ENCODE measurements at places on chromosomes 6 and 20. TPM values are rescaled to one million over a fixed set of nuclear protein-coding genes. Genes with fewer than 3 reads are reported as not detected.

GRCh38 chr6:84753173-84753572 is 11.2 kb downstream of the TBX18 start:
- DNase-seq = no peak

The LGSN gene
- total RNA-seq = 4.1 TPM

DNA sequence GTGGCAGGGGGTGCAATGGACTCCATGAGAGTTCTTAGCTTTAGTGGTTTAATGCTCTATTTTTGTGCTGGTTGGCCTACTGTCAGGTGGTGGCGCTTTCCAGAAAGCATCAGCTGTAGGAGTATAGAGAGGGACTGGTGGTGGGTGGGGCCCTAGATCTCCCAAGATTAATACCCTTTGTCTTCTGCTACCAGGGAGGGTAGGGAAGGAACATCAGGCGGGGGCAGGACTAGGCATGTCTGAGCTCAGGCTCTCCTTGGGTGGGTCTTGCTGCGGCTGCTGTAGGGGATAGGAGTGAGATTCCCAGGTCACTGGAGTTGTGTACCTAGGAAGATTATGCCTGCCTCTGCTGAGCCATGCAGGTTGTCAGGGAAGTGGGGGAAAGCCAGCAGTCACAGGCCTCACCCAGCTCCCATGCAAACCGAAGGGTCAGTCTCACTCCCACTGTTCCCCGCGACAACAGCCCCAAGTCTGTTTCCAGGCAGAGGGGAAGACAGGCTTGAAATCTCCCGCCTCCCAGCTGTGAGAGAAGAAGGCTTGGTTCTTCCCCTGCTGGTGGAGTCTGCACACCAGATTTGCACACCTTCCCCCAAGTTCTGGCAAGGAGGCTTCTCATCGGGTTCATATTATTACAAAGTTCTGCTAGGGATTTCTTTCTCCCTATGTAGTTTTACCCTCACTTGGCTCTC is 46.7 kb upstream of the PKIB start:
- no peak for DNase-seq

DNA sequence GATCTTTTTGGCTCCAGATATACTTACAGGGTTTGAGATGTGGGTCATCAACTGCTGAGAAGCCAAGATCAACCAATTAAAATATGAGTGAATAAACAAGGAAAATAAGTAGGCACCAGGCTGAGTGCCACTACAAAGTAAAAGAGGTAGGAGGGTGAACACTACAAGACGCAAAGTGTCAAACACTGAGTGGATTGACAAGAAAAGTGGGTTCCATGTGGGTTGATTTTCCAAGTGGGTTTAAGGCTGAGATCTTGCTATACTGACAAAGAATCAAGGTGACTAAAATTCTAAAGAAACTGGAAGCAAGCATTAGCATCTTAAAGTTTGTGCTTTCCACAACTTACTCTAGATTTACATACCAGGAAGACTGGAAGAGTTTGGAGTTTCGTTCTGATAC is 160.4 kb upstream of the SPACA1 start:
- no peak for DNase-seq

The CST5 gene
- total RNA-seq = not detected

DNA sequence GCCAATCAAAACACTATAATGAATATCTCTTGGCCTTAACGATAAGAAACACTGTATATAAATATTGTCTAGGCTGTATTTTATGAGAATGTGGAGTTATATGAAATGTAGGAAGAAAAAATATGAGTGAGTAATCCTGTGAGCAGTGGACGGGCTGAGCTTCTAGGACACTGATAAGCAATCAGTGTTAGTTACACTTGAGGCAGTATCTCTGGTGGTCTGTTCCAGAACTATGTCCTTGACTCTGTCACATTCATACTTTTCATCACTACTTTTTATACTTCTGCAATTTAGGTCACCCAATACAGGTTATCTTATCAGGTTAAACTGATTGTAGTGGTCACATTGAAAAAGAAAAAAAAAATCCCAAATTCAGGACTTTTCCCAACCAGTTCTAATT is 360.4 kb downstream of the LAMA2 start:
- no peak for DNase-seq

DNA sequence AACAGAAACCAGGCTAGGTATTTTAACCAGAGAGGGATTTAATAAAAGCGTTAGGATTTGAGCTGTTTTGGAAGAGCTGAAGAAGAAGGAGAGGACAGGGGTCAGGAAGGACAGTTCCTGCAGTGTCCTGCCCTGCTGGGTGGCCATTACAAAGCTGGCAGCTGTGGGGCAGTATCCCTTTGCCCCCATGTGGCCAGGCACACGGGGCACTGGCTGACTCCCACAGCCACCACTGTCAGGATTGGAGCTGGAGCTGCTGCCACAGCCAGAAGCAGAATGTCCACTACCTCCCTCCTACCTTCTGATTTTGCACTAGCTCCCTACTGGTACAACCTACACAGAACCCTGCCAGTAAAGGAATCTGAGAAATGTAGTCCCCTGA is 46.5 kb downstream of the SLC22A3 start:
- DNase-seq = no peak

- DNase-seq = no peak
Measured at GRCh38 chr6:110387986-110388385, 27.4 kb downstream of the DDO start.

The TCP1 gene
- 155 TPM for total RNA-seq

- DNase-seq = no peak
Measured at GRCh38 chr6:26328265-26328844, 36.6 kb upstream of the BTN3A2 start.

GRCh38 chr6:157944983-157945931 is 36.4 kb upstream of the SYNJ2 start:
- no peak for DNase-seq

GRCh38 chr6:7979831-7980230 is 69.2 kb upstream of the TXNDC5 start:
- no peak for DNase-seq

The PHACTR1 gene
- total RNA-seq = 3.6 TPM

The WFDC2 gene
- 9.9 TPM for total RNA-seq

GRCh38 chr6:137880746-137881521 is 13.9 kb downstream of the TNFAIP3 start:
- no peak for DNase-seq

GRCh38 chr6:118288355-118289124 is 259.6 kb upstream of the PLN start:
- DNase-seq = no peak

- no peak for DNase-seq
Measured at GRCh38 chr6:46437671-46438221, 53.5 kb downstream of the RCAN2 start.

GRCh38 chr6:144480473-144480872 is 195.3 kb downstream of the UTRN start:
- DNase-seq = no peak

DNA sequence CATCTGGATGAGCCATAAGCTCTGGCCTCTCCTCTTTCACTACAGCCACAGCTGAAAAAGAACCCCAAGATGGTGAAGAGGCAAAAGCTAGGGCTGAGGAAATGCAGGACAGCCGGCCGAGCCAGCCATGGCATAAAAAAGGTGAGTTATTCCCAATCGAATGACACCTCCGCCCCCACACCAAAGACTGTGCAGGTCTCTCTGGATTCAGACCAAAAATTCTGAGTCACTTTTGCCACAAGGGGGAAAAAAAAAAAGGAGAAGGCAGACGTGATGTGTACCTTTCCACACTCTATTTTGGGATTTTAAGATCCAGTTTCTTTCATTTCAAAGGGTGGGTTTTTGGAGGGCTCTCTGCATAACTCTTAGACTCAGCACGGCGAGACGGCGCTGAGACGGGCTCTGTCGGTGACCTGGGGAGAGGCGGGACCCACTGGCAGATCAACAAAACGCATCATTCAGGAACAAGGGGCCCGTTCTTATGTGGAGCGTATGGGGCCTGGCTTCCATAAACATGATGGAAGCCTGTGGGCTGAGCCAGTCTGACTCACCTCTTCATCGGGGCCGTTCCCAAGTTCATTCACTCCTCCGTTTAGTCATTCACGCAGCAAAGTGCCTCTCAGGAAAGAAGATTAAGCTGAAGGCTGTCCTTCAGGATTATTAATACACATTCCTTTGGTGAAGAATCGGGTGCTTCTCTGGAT is 54.8 kb downstream of the NFATC2 start:
- peak; percentile 84 for DNase-seq

GRCh38 chr6:47924001-47924400 is 142.2 kb downstream of the OPN5 start:
- no peak for DNase-seq

GRCh38 chr6:52020945-52021570 is 66.4 kb downstream of the PKHD1 start:
- peak; percentile 35 for DNase-seq

GRCh38 chr20:15986690-15987089 is 586.6 kb downstream of the KIF16B start:
- DNase-seq = no peak

DNA sequence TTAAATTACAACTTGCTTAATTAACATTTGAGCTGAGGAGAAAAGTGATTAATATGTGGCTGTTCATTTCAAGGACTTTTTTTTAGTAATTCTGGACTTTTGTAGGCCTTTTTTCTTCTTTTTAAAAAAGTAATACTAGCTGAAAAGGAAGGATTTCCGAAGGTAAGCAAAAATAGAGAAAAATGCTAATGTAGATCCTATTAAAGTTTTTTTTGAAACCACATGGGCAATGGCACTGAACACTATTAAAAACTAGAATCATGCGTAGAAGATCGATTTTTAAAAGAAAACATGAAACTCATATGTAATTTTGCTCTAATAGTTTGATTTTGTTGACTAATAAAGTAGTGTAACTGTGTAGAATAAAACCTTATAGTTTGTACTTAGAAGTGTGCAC is 2.4 kb downstream of the BAG2 start:
- no peak for DNase-seq

GRCh38 chr20:35122756-35123405 is 24.3 kb downstream of the EDEM2 start:
- DNase-seq = no peak

GRCh38 chr6:129114636-129115391 is 231.9 kb downstream of the LAMA2 start:
- no peak for DNase-seq

DNA sequence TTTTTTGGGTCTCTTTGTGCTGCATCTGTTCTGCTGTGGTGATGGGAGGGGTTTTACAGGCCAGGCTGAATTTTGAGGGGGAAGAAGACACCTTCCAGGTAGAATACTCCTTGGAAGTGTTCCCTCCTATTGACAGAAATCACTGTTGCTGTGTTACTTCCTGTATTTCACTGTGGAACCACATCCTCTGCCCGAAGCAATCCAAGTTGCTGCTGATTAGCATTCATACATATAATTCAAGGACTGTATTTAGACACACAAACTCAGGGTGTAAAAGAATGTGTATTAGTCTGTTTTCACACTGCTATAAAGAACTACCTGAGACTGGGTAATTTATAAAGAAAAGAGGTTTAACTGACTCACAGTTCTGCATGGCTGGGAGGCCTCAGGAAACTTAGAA is 50.6 kb upstream of the TMEM244 start:
- no peak for DNase-seq

The SLC17A9 gene
- 11.1 TPM for total RNA-seq

DNA sequence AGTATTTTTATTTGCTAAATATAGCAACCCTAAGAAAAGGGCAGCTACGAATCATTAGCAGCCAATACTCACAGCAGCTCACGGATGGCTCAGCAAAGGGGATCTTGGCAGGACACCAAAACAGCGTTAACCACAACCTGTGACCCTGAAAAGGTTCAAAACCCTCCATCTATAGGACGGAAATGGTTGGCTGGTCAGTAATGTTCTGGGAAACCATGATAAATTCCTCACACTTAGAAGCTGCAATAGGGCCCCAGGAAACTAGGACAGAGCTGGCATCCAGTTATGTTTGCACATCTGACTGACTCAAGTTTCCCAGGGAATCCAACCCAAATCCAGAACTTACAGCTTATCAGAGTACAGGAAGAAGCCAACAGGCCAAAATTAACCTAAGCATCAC is 30.9 kb upstream of the PTPRT start:
- DNase-seq = peak; percentile 86

The SCGN gene
- not detected for total RNA-seq

- no peak for DNase-seq
Measured at GRCh38 chr6:1787894-1788293, 178.2 kb downstream of the FOXC1 start.

DNA sequence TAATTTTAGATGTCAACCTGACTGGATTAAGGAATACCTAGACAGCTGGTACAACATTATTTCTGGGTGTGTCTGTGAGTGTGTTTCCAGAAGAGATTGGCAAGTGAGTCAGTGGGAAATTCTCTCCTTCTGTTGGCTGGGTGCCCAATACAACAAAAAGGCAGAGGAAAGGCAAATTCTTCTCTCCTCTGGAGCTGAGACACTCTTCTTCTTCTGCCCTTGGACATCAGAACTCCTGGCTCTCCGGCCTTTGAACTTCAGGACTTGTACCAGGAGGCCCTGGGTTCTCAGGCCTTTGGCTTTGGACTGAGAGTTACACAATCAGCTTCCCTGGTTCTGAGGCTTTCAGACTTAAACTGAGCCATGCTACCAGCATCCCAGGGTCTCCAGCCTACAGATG is 7.8 kb upstream of the BTN3A1 start:
- DNase-seq = peak; percentile 52

The BEND6 gene
- total RNA-seq = 21.7 TPM

The MEP1A gene
- total RNA-seq = 2.2 TPM

DNA sequence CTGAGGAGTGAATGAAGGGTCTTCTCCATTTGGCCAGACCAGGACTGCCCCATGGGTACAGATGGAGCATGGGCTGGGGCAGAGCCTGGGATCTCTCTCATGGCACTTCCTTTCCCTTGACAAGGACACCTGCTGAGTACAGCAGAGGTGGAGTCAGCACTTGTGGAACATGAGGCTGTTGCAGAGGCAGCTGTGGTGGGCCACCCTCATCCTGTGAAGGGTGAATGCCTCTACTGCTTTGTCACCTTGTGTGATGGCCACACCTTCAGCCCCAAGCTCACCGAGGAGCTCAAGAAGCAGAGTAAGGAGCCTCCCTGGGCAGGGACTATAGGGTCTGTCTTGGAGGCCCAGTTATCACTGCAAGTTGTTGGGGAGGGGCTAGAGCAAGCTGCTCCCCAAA is 29.6 kb downstream of the GSS start:
- DNase-seq = no peak

GRCh38 chr20:58613061-58613854 is 37.8 kb upstream of the STX16 start:
- no peak for DNase-seq

- no peak for DNase-seq
Measured at GRCh38 chr6:108820006-108820405, 28.2 kb upstream of the ARMC2 start.

DNA sequence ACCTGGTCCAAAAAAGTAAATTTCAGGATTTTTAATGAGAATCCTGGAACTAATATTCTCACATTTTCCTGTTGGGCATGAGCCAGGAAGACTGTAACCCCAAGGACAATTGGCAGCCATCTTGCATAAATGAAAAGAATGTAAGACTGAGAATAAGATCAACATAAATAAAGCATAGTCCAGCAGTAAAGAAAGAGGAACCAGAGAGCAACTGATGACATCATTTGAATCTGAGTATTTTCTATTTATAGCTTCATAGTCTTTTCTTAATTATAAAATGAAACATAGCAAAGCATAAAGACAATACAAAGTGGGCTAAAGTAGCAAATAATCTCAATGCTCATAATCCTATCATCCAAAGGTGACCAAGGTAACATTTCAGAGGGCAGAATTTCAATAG is 26.6 kb upstream of the FBXL4 start:
- DNase-seq = no peak

The SSTR4 gene
- total RNA-seq = 2.6 TPM

- peak; percentile 64 for DNase-seq
Measured at GRCh38 chr20:14710951-14711350, 373.5 kb upstream of the FLRT3 start.

The RTN4IP1 gene
- total RNA-seq = 1.7 TPM

Measured in umbilical cord (tissue), 2 donors.